SK-N-DZ (cell line): ENCODE measurements at places on chromosomes 5 and 9.

DNA sequence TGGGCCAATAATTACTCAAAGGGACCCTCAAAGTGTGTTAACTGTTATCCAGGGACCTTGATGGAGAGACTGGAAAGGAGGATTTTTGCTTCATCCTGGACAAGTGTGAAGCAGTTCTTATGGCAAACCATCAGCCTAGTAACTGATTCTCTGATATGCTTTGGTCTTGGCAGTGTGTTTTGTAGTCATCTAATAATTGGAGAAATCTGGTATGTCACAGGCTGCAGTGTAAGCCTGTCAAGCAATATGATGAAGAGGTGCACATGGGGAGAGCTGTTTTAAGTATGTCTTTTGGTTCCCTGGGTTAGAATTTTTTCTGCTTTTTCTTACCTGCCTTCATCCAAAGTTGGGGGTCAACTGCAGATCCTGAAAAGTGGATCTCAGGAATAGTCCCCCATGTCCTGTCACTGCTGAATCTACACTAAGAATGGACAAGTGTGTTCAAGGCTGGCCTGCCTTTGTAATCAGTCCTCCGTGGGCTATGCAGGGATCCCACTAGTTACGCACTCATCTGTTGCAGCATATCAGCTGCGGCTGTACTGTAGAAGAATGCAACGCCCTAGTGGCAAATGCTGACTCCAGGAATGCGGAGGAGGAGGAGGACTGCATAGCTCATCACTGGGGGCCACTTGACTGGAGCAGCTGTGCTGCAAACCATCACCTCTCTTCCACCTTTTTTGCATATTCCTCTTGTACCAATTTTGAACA is 1.9 kb downstream of the SPTAN1 start:
- DNase-seq, result peak; percentile 35

DNA sequence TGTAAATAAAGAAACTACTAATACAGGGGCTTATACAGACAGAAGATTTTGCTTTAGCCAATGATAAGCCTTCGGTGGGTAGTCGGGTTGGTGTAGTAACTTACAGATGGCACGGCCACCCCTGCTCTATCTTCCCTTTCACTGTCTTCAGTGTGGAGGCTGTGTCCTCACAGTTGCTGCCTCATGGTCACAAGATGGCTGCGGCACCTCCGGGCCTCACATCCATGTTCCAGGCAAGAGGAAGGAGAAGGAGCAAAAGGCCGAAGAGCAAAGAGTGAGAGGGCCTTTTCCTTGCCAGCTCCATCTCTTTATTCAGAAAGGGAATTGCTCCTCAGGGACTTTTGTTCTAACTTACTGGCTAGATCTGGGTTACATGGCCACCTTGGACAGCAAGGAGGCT is 22.2 kb upstream of the IER5L start:
- no peak for DNase-seq

DNA sequence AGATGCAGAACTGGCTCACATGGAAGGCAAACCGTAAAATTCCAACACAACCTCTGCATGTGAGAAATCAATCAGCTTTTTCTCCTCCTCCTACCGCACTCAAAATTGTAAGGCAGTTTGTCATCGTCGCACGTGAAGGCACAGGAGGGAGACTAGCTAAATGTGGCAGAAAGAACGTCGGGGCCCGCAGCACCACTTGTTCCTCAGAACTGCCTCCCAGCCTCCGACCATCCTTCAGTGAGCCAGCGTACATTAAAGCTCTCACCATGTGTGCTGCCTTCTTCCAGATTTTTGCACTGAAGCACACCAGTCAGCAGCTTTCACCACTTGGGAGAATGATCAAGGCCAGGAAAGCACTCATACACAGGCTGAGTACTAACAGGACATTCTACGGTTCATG is 105.9 kb downstream of the RFX3 start:
- no peak for DNase-seq

- DNase-seq, result no peak
These were observed 41.9 kb upstream of the PLPP6 start for GRCh38 chr9:4620057-4620765.

GRCh38 chr9:34233672-34234071 is 54.8 kb downstream of the UBAP1 start:
- no peak for DNase-seq

DNA sequence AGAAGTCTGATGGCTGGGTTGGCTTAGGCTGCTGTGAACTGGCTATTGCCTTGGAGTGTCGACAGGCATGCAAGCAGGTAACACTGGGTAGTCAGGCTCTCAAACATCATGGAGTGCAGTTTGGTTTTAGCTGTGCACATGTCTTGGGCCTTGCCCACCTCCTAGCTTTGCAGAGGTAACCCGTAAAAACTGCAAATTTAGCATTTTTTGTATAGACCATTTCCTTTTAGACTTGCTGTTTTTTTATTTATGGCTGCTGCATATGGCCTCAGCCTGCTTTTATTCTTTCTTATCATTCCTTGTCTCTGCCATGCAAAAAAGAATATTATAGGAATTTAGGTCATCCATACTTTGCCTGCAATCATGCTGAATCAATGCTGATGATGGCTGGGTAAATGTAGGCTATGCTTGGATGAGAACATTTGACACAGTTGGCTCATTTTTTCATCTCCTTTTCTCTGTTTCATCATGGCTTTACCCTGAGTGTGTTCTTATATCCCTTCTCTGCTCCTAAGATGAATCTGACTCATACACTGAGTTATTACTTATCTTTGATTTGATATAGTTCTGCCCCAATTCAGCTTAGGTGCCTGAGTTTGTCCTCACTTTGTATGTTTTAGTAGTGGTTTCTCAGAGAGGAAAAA is 27.2 kb downstream of the RECK start:
- no peak for DNase-seq

GRCh38 chr5:157292599-157292998 is 26.7 kb downstream of the CYFIP2 start:
- DNase-seq, result no peak

GRCh38 chr9:69621730-69622460 is 50.3 kb downstream of the APBA1 start:
- no peak for DNase-seq

DNA sequence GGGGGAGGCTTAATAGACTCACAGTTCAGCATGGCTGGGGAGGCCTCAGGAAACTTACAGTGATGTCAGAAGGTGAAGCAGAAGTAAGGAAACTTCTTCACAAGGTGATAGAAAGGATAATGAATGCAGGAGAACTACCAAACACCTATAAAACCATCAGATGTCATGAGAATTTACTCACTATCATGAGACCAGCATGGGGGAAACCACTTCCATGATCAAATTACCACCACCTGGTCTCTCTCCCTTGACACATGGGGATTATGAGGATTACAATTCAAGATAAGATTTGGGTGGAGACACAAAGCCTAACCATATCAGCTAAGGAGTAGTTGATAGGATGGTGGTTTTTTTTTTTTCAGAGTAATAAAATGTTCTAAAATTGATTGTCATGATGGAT is 201.8 kb downstream of the CDH12 start:
- peak; percentile 25 for DNase-seq

- DNase-seq, result no peak
These were observed 159.8 kb downstream of the SYK start for GRCh38 chr9:90961375-90961774.

DNA sequence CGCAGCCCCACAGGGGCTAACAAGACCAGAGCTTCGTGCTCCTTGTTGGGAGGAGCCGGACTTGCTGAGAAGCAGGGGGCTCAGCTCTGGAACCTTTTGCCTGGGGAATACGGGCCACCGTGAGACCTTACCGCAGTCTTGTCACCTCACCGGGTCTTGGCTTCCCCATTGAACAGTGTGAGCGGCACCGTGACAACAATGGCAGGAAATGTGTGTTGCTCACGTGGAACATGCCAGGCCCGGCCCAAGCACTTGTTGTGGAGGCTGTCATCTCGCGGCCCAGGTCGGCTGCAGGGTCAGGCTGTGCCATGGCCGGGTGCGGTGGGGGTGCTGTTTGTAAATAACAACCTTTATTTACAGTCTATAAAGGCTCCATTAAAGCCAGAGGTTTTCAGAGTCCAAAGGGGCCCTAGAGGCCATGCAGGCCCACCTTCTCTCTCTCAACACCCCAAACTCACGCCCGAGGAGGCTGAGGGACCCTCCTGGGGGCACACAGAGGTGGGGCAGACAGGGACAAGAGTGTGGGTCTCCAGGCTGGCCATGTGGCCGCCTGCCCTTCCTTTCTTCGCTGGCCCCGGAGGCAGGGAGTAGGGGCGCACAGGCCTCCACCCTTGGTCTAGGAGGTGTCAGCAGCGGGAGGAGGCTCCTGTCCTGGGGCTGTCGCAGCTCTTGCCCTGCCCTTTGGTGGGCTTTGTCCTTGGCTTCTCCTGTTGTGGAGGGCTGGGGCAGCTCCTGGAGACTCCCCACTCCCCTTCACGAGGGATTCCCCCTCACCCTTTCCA is 79.7 kb downstream of the TSPAN17 start:
- DNase-seq, result no peak

DNA sequence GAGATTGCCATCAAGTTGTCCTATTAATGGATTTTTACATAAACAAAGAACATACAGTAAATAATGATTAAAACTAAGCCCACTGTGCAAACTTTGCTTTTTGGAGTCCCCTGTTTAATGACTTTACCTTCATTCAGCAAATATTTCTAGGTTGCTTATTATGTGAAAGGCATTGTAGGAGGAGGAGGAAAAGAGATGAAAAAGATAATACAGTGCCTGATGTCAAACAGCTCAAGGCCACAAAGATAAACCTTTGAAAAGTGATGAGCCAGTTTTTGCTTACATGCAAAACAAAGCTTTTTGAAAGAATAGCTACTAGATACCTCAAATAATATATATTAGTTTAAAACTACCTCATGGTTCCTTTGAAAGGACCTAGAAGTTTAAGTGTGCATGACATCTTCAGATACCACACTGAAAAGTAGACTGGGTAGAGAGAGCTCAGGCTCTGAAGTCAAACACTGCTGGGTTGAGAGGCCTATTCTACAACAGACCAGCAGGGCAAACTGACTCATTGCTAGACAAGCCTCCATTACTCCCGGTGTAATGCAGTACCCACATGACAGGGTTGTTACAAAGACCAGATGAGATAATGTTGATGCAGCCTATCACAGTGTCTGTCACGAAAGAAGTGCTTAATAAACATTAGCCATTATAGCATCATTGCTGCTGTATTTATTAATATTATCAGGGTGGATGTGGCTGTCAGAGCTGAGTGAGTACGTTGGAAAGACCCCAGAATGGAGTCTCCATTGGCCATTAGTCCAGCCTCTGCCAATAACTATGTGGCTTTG is 11.8 kb downstream of the DEPDC1B start:
- peak; percentile 54 for DNase-seq

DNA sequence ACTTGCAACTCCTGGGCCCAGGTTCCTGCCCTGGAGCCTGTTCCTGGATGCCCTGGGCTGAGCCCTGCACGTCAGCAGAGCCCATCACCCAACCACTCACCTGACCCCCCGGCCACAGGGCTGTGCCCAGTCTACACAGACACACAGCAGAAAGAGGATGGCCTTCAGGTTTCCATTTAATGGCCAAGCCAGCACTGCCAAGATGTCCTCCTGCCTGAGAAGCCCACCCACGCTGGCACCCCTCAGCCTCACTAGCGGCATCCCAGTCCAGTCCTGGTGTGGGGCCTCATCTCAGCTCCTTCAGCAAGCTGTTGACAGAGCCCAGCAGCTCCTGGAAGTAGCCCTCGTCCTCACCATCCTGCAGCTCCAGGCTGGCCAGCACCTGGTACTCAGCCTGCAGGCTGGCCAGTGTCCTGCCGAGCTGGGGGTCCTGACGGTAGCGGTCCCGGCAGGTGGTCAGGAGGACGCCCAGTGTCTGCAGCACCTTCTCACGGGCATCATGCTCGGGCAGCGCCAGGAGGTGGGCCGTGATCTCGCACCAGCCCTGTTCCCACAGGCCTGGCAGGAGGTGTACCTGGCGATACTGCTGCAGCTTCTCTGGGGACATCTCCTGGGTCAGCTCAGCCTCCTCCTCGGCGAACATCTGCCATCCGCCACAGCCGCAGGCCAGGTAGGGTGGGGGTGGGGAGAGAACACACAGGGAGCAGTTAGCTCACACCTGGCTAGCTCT is 71.9 kb upstream of the LRRTM2 start:
- no peak for DNase-seq

DNA sequence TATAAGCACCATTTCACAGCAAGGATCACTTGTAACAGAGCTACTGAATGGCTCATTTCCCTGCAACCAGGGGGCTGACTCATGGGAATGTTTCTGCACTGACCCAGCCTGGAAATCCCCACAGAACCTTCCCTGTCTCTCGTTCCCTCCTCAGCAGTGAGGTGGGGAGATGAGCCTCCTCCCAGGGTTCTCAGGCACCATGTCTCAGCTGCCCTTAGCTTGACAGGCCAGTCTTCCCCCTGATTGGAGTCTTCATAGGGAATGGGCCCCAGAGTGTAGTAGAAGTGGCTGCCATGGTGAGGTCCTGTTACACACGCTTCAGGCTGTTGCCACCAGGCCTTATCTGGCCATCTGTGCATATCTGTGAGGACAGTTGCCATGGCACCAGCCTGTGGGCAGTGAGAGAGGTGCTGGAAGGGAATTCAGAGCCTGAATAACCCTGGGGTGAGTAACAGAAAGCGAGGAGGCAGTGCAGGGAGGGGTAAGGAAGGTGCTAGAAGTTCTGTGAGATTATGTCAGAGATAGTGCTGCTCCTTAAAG is 324.4 kb downstream of the ENC1 start:
- DNase-seq, result peak; percentile 71

GRCh38 chr9:33467526-33467925 is 6.2 kb downstream of the NOL6 start:
- DNase-seq, result no peak

GRCh38 chr9:85528142-85528541 is 213.6 kb downstream of the AGTPBP1 start:
- no peak for DNase-seq

GRCh38 chr5:94433397-94434163 is 184.8 kb downstream of the KIAA0825 start:
- DNase-seq, result no peak

DNA sequence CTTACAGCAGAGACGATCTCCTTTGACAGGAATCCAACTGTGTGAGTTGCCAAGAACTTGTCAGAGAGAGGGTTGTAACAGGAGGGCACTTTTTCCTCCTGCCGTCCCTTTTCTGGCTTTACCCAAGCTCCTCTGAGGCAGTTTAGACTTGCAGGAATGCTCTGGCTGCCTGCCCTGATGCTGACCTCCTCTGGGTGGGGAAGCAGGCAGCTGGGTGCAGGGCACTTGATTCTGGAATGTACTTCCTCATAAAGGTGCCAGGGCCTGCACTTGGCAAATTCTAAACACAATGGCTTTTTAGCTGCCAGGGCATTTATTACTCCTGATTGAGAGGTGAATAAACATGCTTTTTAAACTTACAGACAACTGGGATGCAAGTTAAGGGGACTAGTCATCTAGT is 190.4 kb downstream of the EPB41L4A start:
- DNase-seq, result no peak

DNA sequence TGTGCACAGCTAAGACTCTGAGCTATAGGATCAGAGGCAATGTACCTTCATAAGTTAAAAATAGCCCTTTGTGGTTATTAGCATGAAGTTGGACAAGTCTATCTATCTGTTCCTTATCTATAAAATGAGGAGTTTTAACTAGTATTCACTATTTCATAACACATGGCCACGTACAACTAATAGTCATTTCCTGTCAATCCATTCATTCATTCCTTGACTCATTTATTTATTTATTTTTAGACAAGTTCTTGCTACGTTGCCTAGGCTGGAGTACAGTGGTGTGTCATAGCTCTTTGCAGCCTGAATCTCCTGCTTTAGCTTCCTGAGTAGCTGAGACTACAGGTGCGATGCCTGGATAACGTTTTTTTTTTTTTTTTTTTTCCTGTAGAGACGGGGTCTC is 92.1 kb downstream of the NR3C1 start:
- DNase-seq, result no peak

GRCh38 chr9:100455470-100455869 is 17.5 kb upstream of the TMEFF1 start:
- DNase-seq, result no peak

GRCh38 chr5:55551358-55551757 is 16.6 kb upstream of the PLPP1 start:
- no peak for DNase-seq

GRCh38 chr5:158718738-158719505 is 380.8 kb downstream of the EBF1 start:
- DNase-seq, result no peak
